Left lung (tissue), 14 donors: ENCODE measurements at places on chromosomes 12 and 14. TPM values are rescaled to one million over a fixed set of nuclear protein-coding genes. Genes with fewer than 3 reads are reported as not detected.

GRCh38 chr12:111785651-111786050 lies 18.9 kb downstream of the ALDH2 start:
- H3K27ac ChIP-seq, result peak overlapping the region; percentile 35
- peaks cover 99% of the 10 kb centered on the region for H3K36me3 ChIP-seq
- no peak for DNase-seq
- no peaks in the 10 kb centered on the region for H3K27me3 ChIP-seq
- H3K4me1 ChIP-seq, result peaks cover 14% of the 10 kb centered on the region

The TAS2R19 gene
- polyA plus RNA-seq, result 1.8 TPM

GRCh38 chr12:112980491-112981158 lies 2.3 kb downstream of the OAS2 start:
- DNase-seq, result no peak
- H3K4me3 ChIP-seq, result peak overlapping the region; percentile 65
- H3K27me3 ChIP-seq, result no peaks in the 10 kb centered on the region
- no peaks in the 10 kb centered on the region for H3K36me3 ChIP-seq

The TMEM30B gene
- polyA plus RNA-seq, result 19.2 TPM

- no peak overlapping the region for H3K4me3 ChIP-seq
- no peak overlapping the region for H3K27ac ChIP-seq
- H3K36me3 ChIP-seq, result no peaks in the 10 kb centered on the region
- no peaks in the 10 kb centered on the region for H3K4me1 ChIP-seq
- no peaks in the 10 kb centered on the region for H3K27me3 ChIP-seq
- no peak for DNase-seq
Measured at GRCh38 chr14:93481758-93482157, 51.0 kb downstream of the UNC79 start.
